Glutamatergic neuron (in vitro differentiated cells): ENCODE measurements at places on chromosomes 7 and 10.

GRCh38 chr7:27124096-27124901 lies 6.3 kb downstream of the HOXA4 start:
- peaks cover 37% of the 10 kb centered on the region for H3K27me3 ChIP-seq
- DNase-seq, result no peak
- no peaks in the 10 kb centered on the region for H3K4me1 ChIP-seq
- H3K36me3 ChIP-seq, result no peaks in the 10 kb centered on the region
- H3K4me3 ChIP-seq, result no peak overlapping the region

DNA sequence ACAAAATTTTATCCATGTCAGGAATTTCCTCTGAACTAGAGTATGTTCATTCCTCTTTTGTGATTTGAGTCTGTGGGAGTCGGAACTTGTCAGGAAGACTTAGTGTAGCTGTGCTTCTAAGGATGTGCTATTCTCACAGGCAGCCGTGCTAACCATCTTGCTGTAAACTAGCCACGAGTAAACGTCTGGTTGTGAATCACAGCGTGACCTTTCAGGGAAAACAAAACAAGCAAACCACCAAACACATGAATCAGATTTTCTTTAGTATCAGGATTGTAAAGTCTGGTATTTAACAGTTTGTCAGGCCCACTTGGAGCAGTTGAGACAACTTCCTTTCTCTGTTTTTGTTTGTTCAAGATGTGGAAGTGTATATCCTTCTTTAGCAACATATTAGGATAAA lies 32.0 kb downstream of the AUTS2 start:
- peaks cover 54% of the 10 kb centered on the region for H3K4me1 ChIP-seq
- H3K27me3 ChIP-seq, result peaks cover 4% of the 10 kb centered on the region
- H3K27ac ChIP-seq, result no peak overlapping the region
- no peaks in the 10 kb centered on the region for H3K36me3 ChIP-seq

GRCh38 chr7:39321909-39322498 lies 244.2 kb upstream of the YAE1 start:
- peaks cover 4% of the 10 kb centered on the region for H3K27me3 ChIP-seq
- H3K36me3 ChIP-seq, result peaks cover 9% of the 10 kb centered on the region
- DNase-seq, result peak; percentile 35
- H3K27ac ChIP-seq, result peak overlapping the region; percentile 63
- H3K4me3 ChIP-seq, result no peak overlapping the region

DNA sequence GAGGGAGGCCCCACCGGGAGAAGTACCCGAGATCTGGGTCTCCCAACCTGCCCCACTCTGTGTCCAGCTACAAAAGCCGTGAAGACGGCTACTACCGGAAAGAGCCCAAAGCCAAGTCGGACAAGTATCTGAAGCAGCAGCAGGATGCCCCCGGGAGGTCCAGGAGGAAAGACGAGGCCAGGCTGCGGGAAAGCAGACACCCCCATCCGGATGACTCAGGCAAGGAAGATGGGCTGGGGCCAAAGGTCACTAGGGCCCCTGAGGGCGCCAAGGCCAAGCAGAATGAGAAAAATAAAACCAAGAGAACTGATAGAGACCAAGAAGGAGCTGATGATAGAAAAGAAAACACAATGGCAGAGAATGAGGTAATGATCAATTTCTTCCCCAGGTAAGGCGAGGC lies 59.1 kb upstream of the PDCD4 start:
- H3K36me3 ChIP-seq, result no peaks in the 10 kb centered on the region
- DNase-seq, result no peak
- no peak overlapping the region for H3K4me3 ChIP-seq
- peaks cover 2% of the 10 kb centered on the region for H3K27me3 ChIP-seq
- peaks cover 6% of the 10 kb centered on the region for H3K4me1 ChIP-seq

- DNase-seq, result no peak
- peaks cover 9% of the 10 kb centered on the region for H3K27me3 ChIP-seq
- no peak overlapping the region for H3K27ac ChIP-seq
- H3K36me3 ChIP-seq, result no peaks in the 10 kb centered on the region
These were observed 3.5 kb downstream of the RHOBTB1 start for GRCh38 chr10:60940446-60940845.
